ENCODE measurements at places on chromosomes 2 and 18.

GRCh38 chr18:42086288-42086687, 131.3 kb downstream of the PIK3C3 start:
- H3K27ac ChIP-seq = no peak overlapping the region
- no peak for DNase-seq
- no peaks in the 10 kb centered on the region for H3K36me3 ChIP-seq
- H3K27me3 ChIP-seq = no peaks in the 10 kb centered on the region

DNA sequence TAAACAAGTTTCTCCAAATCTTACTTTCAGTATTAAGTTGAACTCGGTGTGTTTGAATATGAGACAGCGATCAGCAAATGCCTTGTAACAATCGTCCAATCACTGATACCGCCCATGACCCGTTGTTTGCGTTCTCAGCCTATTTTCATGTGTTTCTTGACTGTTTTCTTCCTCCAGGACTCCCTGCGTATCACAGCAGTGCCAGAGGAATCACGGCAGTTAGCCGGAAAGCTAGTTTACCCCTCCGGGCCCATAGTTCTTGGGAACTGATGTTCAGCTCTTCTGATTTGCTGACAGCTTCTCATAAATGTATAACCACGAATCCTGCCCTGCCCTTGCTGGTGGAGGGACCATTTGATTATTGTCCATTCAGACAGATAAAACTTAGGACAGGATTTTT, 42.2 kb upstream of the TPO start:
- no peaks in the 10 kb centered on the region for H3K36me3 ChIP-seq
- no peak overlapping the region for H3K4me3 ChIP-seq
- H3K27ac ChIP-seq = no peak overlapping the region
- H3K27me3 ChIP-seq = no peaks in the 10 kb centered on the region
- H3K4me1 ChIP-seq = no peaks in the 10 kb centered on the region

DNA sequence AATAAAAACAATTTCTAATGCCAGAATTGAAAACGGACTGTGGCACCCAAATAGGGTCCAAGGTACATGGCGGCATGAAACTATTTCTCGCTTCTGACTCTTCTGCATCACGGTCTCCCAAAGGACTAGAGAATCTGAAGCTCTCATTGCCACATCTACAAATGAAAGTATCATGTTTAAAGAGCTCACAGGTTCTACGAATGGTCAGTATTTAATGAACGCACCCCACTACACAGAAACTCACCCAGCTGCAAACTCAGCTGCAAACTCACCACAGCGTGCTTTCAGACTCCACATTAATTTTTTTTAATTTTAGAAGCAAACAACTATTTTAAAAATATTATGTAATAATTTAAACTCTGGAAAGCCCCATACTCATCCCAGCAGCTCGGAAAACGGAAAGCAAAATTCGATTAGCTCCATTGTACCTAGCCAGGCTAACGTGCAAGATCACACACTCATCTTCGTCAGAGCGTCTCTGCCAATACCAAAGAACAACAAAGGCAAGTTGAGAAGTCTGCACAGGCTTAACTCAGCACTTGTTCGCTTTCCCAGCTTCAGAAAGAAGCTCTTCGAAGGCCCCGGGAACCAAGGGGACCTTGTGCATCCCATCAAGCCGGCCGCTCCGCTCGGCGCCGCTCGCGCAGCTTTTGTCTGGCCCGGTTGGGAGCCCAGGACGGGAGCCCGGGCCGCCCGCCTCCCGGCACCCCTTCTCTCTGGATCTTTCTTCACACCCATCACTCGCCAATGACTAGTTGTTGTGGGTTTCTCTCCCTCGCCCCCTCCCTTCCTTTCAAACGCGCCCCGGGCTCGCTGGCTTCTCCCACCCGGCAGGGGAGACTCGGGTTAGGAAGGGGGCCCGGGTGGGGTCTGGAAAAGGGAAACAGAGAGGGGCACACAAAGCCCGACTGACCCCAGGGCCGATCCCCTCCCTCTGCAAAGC, 785 bp downstream of the CLASP1 start:
- peaks cover 27% of the 10 kb centered on the region for H3K4me1 ChIP-seq
- DNase-seq = peak; percentile 52
- peak overlapping the region; percentile 97 for H3K27ac ChIP-seq
- H3K27me3 ChIP-seq = no peaks in the 10 kb centered on the region

GRCh38 chr2:60549928-60550177, 3.6 kb downstream of the BCL11A start:
- H3K4me1 ChIP-seq = peaks cover 58% of the 10 kb centered on the region
- DNase-seq = no peak
- H3K4me3 ChIP-seq = peak overlapping the region; percentile 75
- peak overlapping the region; percentile 85 for H3K27ac ChIP-seq
- peaks cover 7% of the 10 kb centered on the region for H3K27me3 ChIP-seq
- H3K36me3 ChIP-seq = no peaks in the 10 kb centered on the region

- peaks cover 23% of the 10 kb centered on the region for H3K36me3 ChIP-seq
- H3K4me1 ChIP-seq = no peaks in the 10 kb centered on the region
- no peak overlapping the region for H3K27ac ChIP-seq
- no peak for DNase-seq
- no peak overlapping the region for H3K4me3 ChIP-seq
- no peaks in the 10 kb centered on the region for H3K27me3 ChIP-seq
Observed at GRCh38 chr2:152557273-152557888, 159.9 kb downstream of the PRPF40A start.

- no peak overlapping the region for H3K27ac ChIP-seq
- no peak overlapping the region for H3K4me3 ChIP-seq
- peaks cover 14% of the 10 kb centered on the region for H3K27me3 ChIP-seq
- no peak for DNase-seq
Observed at GRCh38 chr2:946073-946948, 4.3 kb upstream of the SNTG2 start.

- no peaks in the 10 kb centered on the region for H3K4me1 ChIP-seq
- no peak overlapping the region for H3K4me3 ChIP-seq
- no peaks in the 10 kb centered on the region for H3K36me3 ChIP-seq
- H3K27ac ChIP-seq = no peak overlapping the region
- no peaks in the 10 kb centered on the region for H3K27me3 ChIP-seq
Observed at GRCh38 chr18:53467756-53468155, 756.7 kb downstream of the MBD2 start.

DNA sequence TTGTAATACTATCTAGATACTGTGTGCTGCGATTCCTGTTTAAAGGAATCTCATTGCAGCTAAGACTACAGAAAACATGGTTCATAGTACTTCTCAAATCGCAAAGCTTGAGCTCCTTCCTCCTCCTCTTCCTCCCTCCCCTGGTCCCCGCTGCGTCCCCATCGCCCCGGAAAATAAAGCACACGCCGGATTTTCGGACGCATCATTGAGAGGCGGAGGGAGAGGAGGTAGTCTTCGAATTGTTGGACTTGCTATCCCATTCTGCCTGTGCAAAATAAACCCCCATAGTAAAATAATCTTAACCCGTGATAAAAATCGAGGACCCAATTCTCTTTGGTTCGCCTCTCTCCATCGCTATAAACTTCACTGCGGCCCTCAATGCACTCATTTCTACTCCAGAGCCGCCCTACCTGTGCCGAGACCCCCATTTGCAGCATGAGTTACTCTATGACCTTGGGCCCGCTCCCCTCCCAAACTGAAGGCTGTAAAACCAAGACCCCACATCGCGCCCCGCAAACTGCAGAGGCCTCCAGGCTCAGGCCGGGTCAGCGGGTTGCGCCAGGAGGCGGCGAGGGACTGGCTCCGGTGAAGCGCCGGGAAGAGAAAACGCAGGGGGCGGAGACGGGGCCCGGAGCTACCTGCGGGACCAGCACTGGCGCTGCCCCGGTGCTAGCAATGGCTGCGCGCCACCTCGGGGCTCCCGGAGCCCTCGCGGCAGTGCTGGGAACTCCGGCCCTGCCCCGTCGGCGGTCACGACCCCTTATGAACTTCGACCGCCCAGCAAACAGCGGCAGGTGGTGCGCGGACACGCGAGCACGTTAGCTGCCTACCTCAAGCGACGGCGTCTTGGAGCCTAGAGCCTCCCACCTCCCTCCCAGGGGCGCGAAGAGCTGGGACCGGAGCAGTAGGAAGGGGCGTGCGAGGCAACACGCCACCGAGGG, 649 bp downstream of the ESCO1 start:
- peak overlapping the region; percentile 77 for H3K4me3 ChIP-seq
- peaks cover 17% of the 10 kb centered on the region for H3K4me1 ChIP-seq
- H3K27ac ChIP-seq = peak overlapping the region; percentile 98
- H3K27me3 ChIP-seq = no peaks in the 10 kb centered on the region
- peak; percentile 93 for DNase-seq
- H3K36me3 ChIP-seq = no peaks in the 10 kb centered on the region

DNA sequence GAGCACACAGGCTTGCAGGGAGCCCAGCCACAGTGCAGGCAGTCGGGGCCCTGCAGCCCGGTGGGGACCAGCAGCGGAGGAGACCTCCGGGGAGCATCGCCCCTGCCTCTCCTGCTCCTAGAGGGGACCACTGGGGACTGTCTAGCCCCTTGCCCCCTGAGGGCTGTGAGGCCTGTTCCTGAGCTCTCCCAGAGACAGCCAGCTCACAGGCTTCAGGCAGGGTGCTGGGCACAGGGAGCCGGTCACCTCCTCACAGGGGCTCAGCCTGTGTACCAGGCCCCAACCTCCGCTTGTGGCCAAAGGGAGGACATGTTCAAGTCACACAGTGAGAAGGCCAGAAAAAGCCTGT, 3.5 kb upstream of the NMUR1 start:
- no peak overlapping the region for H3K4me3 ChIP-seq
- no peak for DNase-seq
- H3K36me3 ChIP-seq = no peaks in the 10 kb centered on the region
- peaks cover 3% of the 10 kb centered on the region for H3K27me3 ChIP-seq
- H3K4me1 ChIP-seq = peaks cover 16% of the 10 kb centered on the region

GRCh38 chr2:112817082-112817689, 19.4 kb downstream of the IL1B start:
- no peak overlapping the region for H3K27ac ChIP-seq
- no peak for DNase-seq
- no peaks in the 10 kb centered on the region for H3K27me3 ChIP-seq
- no peak overlapping the region for H3K4me3 ChIP-seq
- no peaks in the 10 kb centered on the region for H3K36me3 ChIP-seq

- H3K27me3 ChIP-seq = no peaks in the 10 kb centered on the region
- no peak for DNase-seq
- H3K27ac ChIP-seq = no peak overlapping the region
- no peak overlapping the region for H3K4me3 ChIP-seq
- no peaks in the 10 kb centered on the region for H3K4me1 ChIP-seq
- H3K36me3 ChIP-seq = no peaks in the 10 kb centered on the region
Observed at GRCh38 chr18:49997558-49997957, 184.2 kb upstream of the ACAA2 start.

DNA sequence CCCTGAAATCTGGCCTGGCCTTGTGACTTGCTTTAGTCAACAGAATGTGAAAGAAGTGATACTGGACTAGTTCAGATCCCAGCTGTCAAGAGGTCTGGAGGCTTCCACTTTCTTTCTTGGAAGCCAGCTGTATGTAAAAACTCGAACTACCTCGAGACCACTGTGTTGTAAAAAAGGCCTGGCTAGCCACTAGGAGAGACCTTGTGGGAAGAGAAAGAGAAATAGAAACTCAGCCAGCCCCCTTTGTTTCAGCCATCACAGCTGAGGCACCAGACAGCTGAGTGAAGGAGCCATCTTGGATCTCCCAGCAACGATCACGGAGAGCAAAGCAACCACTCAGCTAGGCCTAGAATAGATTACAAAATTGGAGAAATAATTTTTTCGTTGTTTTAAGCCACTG, 324.9 kb upstream of the TCF4 start:
- no peak for DNase-seq
- H3K4me3 ChIP-seq = no peak overlapping the region
- no peaks in the 10 kb centered on the region for H3K27me3 ChIP-seq

DNA sequence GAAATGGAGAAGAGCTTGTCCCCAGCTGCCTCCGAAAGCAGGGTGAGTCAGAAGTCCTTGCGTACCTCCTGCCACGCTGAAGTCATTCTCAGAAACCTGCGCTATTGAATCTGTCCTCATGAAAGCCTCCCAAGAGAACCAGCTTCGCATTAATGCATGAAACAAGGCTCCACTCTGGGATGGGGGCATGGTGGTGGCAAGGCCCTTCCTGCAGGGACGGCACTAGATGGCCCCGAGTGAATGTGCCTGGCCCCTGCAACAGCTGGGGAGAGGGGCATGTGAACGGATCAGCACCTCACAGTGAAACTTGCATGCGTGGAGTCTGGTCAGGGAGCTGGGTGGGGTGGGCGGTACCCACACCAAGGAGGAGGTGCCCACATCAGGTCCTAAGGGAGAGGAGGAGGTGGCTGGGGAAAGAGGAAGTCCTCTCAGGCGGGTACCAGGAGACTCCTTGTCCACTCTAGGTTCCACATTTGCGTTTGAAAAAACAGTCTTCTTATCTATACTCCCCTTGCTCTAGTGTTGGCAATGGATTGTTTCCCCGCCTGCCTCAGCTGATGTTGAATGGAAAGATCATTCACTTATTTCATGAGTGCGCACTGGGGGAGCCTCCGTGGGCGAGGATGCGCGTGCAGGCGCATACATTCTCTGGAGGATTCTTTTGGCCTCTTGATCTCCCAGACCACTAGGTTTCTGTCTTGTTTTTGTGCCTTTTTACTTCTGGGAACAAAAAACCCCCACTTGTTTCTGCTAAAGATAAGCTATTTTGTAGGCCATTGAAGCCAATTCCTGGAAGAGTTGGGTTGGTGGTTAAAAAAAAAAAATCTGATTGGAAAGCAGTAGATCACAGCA, 104.7 kb downstream of the KLHL29 start:
- no peak overlapping the region for H3K4me3 ChIP-seq
- no peaks in the 10 kb centered on the region for H3K4me1 ChIP-seq
- H3K27me3 ChIP-seq = no peaks in the 10 kb centered on the region
- no peak overlapping the region for H3K27ac ChIP-seq
- H3K36me3 ChIP-seq = no peaks in the 10 kb centered on the region

DNA sequence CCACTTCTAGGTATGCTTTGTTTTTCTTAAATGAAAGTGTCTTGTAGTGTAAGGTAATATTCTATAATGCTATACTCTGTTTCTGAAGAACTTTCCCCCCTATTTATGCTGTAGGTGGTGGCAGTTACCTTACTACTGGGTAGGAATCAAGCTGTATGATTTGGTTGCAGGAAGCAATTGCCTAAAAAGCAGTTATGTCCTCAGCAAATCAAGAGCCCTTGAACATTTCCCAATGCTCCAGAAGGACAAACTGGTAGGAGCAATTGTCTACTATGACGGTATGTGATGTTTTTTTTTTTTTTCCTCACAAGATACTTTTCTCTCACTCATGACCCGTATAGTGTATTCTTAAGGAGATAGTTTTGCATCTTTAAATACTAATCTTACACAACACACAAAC, 77.0 kb downstream of the GPD2 start:
- H3K4me3 ChIP-seq = no peak overlapping the region
- no peaks in the 10 kb centered on the region for H3K27me3 ChIP-seq
- H3K36me3 ChIP-seq = peaks cover 16% of the 10 kb centered on the region
- no peak overlapping the region for H3K27ac ChIP-seq
- no peak for DNase-seq
- no peaks in the 10 kb centered on the region for H3K4me1 ChIP-seq

- H3K4me1 ChIP-seq = peaks cover 8% of the 10 kb centered on the region
- no peak overlapping the region for H3K27ac ChIP-seq
- DNase-seq = peak; percentile 69
- H3K36me3 ChIP-seq = no peaks in the 10 kb centered on the region
Observed at GRCh38 chr2:219296631-219297391, 12.4 kb downstream of the PTPRN start.

DNA sequence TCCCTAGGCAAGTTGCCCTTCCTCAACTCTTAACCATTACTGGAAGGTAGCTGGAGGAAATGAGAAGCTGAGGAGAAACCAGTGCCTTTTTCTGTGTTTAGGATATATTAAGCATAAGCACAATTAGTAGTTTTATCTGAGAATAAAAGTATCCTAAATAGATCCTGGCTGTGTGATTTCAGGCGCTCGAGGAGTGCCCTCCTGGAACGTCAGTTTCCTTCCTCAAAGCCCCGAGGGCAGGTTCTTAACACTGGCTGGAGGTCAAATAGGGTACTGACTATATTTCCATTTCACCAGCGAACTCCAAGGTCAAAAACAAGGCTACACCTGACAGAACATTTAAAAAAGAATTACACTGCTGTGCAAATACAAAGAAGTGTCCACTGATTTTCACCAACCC, 1.5 kb upstream of the STON1 start:
- H3K4me3 ChIP-seq = no peak overlapping the region

Measured in upper lobe of left lung (tissue), 6 donors.